Activated CD8-positive, alpha-beta memory T cell treated with anti-CD3 and anti-CD28 coated beads, Interleukin-2, amount 10 ng/mL, durations not matched to agents 7 days and 5 days (primary cell): ENCODE measurements at places on chromosomes 3 and 15. TPM values are rescaled to one million over a fixed set of nuclear protein-coding genes. Genes with fewer than 3 reads are reported as not detected.

Gene BNIP2
- 75.2 TPM for total RNA-seq

Gene MYZAP
- not detected for total RNA-seq

Gene FBXO40
- total RNA-seq: not detected

Gene IRAK2
- 3.0 TPM for total RNA-seq

Gene ITPR1
- 116 TPM for total RNA-seq

Gene FAM107A
- total RNA-seq: not detected

- DNase-seq: no peak
Observed at GRCh38 chr3:150483226-150483625, 63.1 kb downstream of the SERP1 start.

GRCh38 chr3:55283441-55283925, 203.6 kb downstream of the WNT5A start:
- DNase-seq: no peak

- DNase-seq: no peak
Observed at GRCh38 chr3:147921051-147921450, 511.9 kb downstream of the ZIC1 start.

DNA sequence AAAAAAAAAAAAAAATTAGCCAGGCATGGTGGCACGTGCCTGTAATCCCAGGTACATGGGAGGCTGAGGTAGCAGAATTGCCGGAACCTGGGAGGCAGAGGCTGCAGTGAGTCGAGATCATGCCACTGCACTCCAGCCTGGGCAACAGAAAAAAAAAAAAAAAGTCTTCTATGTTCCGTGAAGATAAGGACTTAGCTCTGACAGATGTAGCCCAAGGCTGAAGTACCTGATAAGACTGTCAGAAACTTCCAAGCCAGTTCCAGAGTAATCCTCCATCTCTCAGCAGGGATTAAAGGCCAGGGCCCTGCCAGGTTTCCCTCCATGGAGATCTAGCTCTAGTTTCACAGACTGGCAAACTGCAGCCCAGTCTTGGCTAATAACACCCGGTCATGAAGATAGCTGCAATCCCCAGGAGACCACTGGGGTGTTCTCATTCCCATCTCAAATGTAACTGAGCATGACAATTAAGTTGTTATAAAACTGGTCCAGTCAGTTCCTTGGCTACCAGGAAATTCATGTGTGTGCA, 8.5 kb downstream of the CDCP1 start:
- DNase-seq: no peak

GRCh38 chr3:174398761-174399160, 460.4 kb upstream of the NAALADL2 start:
- DNase-seq: no peak

DNA sequence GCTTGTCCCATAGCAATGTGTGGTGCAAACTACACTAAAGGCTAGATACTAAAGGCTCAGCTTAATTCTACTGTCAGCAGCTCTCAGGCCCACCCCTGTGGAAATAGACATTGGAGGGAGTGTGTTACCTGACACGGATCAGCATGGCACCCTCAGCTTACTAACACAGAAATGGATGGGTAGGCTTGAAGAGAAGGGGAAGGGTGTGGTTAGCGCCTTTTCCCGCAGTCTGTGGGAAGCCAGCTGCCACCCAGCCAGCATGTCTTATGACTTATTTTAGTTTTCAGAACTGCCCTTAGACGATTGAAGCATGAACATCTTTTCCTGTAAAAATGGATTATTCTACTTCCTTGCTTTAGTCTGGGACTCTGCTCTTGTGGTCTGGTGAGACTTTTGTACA, 25.8 kb upstream of the ADPGK start:
- DNase-seq: peak; percentile 68

GRCh38 chr3:58824285-58824684, 157.7 kb upstream of the FAM3D start:
- no peak for DNase-seq

GRCh38 chr3:188234132-188234531, 80.2 kb downstream of the LPP start:
- no peak for DNase-seq

DNA sequence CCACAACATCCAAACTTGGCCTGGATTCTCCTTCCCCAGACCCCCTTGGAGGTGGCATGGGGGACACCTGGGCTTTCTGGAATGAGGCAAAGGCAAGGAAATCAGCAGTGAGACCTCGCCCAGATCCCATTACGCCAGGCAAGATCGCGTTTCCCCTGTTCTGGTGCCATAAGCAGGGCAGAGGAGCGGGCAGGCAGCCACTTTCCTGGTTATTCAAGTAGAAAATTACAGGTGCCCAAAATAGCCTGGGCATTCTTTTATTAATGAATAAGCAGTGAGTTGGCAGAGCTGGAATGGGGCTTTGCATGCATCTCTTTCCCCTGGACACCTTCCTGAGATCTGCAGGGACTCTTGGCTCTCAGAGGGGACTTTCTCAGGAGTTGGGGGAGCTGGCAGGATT, 31.5 kb upstream of the FAM107A start:
- no peak for DNase-seq

- DNase-seq: no peak
Observed at GRCh38 chr3:178088963-178089362, 447.3 kb upstream of the KCNMB2 start.

- no peak for DNase-seq
Observed at GRCh38 chr15:65171428-65171827, 13.7 kb downstream of the CLPX start.

GRCh38 chr3:152430223-152431002, 161.7 kb downstream of the MBNL1 start:
- DNase-seq: no peak

DNA sequence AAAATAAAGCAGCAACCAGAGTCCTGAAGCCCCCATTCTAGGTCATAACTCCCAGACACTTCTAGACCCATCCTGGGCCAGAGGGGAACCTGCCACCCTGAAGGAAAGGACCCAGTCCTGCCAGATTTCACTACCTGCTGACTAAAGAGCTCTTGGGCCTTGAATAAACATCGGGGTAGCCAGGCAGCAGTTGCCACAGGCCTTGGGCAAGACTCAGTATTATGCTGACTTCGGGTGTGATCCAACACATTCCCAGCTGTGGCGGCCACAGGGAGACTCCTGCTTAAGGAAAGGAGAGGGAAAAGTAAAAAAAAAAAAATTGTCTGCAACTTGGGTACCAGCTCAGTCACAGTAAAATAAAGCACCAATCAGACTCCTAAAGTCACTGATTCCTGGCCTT, 23.8 kb downstream of the NEDD4 start:
- no peak for DNase-seq

DNA sequence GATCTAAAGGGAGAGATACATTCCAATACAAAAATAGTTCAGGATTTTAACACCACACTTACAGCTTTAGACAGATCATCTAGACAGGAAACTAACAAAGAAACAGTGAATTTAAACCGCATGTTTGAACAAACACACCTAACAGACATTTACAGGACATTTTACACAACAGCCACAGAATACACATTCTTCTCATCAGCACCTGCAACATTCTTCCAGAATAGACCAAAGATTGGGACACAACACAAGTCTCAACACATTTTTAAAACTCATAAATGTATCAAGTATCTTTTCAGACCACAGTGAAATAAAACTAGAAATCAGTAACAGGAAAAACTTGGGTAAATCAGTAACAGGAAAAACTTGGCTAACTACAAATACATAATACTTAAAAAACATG, 256.3 kb downstream of the MCTP2 start:
- DNase-seq: no peak
